ENCODE measurements at places on chromosomes 5 and 9.

DNA sequence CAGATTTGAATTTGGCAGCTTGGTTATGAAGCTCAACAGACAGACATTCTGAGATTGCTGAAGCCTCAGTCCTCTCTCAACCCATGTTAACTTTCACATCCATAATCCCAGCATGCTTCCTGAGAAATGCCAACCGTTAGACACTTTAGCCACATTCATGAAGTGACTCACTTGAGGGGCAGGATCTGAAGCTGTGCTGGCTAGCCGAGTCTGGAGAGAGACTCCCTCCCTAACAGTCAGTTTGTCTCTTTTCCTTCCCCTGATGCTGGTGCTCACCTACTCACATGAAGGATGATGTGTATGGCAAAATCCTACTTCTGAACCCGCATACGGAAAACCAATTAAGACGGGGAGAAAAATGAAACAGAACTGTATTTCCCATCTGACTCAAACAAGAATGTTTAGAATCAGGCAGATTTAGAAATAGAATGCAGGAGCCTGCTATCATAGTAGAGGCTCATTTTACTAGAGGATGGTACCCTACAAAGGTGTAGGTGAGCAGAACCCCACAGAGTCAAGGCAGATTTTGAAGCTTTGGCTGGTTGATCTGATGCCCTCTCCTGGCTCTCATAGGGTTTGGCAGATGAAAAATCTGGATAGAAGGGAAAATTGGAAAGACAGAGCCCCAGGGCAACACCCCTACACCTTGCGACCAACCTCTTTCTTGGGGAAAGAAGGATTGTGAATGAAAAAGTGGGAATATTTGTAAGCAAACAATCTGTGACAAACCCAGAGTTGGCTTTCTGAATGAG lies 150.9 kb upstream of the LHFPL2 start:
- DNase-seq: peak; percentile 86

DNA sequence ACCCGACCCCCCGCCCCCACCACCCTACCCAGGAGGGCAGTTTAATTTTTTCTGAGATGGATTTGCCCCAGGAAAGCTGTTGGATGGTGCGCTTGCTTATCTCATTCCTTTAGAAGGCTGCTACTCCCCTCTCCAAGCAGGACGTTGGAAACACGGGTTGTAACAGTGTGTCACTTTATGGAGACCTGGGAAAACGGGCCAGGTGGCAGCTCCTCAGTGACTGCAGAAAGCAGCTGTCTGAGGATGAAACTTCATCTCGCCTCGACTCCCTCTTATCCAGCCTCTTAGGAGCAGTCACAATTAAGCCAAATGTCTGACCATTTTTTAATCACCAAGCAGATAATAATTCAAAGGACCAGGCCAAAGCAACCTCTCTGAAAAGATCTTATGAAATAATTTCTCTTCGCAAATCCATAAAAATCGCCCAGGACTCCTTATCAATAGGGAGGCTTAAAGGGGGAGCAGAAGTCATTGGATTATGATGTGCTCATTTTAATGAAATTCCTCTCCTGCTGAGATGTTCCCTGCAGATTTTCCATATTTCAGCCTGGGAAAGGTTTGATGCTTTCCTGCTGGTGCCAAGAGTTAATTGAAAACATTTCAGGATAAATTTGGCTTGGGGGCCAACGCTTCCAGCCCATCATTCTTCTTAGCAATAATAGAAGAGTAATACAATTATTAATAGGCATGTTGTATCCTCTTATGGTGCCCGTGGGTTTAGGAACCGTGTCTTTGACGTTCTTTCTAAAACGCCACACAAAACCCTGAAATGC lies 26.0 kb downstream of the GAS1 start:
- peak; percentile 48 for DNase-seq

DNA sequence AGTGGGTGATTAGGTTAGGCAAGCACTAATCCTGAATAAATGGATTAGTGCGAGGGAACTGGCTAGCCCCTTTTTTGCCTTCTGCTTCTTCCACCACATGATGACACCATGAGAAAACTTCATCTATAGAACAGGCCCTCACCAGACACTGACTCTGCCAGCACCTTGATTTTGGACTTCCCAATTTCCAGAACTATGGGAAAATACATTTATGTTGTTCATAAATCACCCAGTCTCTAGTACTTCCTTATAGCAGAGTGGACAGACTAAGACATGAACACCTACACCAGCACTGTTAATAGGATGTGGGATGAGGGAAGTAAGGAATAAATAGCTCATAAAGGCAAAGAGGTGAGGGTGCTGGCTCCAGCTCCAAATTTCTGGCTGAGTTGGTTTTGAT lies 1.4 kb downstream of the ZNF622 start:
- DNase-seq: no peak

- no peak for DNase-seq
Observed at GRCh38 chr9:112839331-112839730, 51.3 kb downstream of the SLC46A2 start.

GRCh38 chr5:17388717-17389116 lies 109.3 kb upstream of the TAF11L2 start:
- no peak for DNase-seq
